SJCRH30 (cell line): ENCODE measurements at places on chromosomes 2 and 18. TPM values are rescaled to one million over a fixed set of nuclear protein-coding genes. Genes with fewer than 3 reads are reported as not detected.

The C2orf66 gene
- 0.06 and 0.08 TPM in 2 replicates for total RNA-seq

The POTEI gene
- total RNA-seq, result 0.25 and 0.47 TPM in 2 replicates

- peak; percentile 9 for DNase-seq
Measured at GRCh38 chr18:36942264-36942663, 113.3 kb downstream of the KIAA1328 start.

GRCh38 chr2:185144159-185144919 is 546.0 kb downstream of the ZNF804A start:
- peak; percentile 76 for DNase-seq
